ENCODE measurements at places on chromosomes 1 and 21.
A peak's percentile ranks its signal among the peaks of the same experiment; 100 is the strongest.

- no peak for DNase-seq
Measured at GRCh38 chr1:212557739-212558692, 50.5 kb upstream of the ATF3 start.

DNA sequence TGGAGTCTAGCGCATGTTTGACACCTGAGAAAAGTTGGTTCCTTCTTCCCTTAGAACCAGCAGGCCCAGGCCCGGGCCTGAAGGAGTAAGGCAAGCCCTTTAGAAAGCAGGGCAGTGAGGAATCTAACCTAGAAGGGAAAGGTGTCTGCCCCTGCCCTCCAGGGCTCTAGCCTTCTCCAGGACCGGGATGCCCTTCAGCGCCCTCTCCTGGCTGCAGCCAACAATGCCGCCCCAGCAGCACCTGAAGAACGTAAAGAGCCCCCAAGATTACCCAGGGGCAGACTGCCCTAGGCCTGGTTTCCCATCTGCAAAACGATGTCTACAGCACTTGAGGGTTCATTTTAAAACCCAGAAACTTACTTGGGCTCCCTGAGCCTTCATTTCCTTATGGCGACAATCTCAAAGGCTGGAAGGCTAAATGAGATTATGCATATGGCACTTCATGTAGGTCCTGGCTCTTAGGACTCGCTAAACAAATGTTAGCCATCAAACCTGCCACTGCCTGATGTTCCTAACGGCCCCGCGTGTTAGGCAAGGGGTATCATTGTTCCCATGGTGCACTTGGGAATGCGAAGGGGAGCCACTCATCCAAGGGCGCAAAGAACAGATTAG is 106.7 kb upstream of the KLHDC7A start:
- no peak for DNase-seq

DNA sequence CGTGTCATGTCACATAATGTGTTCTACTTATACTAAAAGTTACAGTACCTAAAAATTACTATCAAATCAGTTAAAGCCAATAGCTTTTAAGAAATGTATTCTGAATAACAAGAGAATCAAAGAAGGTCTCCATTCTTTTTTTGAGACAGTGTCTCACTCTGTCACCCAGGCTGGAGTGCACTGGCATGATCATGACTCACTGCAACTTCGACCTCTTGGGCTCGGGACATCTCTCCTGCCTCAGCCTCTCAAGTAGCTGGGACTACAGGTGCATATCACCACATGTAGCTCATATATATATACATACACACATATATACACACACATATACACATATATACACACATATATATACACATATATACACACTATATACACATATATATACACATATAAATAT is 20.1 kb downstream of the COP1 start:
- DNase-seq = no peak

GRCh38 chr1:33342041-33342723 is 21.3 kb upstream of the A3GALT2 start:
- peak; percentile 81 for DNase-seq

GRCh38 chr21:30194701-30195299 is 21.1 kb downstream of the CLDN8 start:
- no peak for DNase-seq

GRCh38 chr1:29832936-29833335 is 596.6 kb downstream of the PTPRU start:
- DNase-seq = peak; percentile 12

DNA sequence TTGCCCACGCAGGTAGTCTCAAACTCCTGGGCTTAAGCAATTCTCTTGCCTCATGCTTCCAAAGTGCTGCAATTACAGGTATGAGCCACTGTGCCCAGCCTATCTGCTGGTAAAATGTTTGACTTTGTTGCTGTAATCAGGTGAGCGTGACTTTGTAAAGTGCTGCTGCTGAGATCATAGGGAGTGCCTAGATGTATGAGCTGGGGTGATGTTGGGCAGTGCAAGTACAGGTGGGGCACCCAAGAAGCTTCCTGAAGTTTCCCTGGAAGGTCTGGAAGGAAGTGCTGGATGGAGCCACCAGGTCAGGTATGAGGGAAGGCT is 43.1 kb downstream of the KIF21B start:
- DNase-seq = no peak
